ENCODE measurements at places on chromosomes 7 and 10.

- no peak for DNase-seq
Observed at GRCh38 chr7:150940431-150941102, 37.6 kb downstream of the KCNH2 start.

GRCh38 chr7:48887500-48887899 is 36.8 kb upstream of the CDC14C start:
- DNase-seq, result no peak

- DNase-seq, result no peak
Observed at GRCh38 chr7:33087356-33087755, 21.8 kb downstream of the RP9 start.

- peak; percentile 99 for DNase-seq
Observed at GRCh38 chr10:122879339-122880273, at the start of gene FAM24B. Gene FAM24B, minus strand, starts transcription at chr10:122879581. Its CDS starts 29,066 bp downstream, at chr10:122850515.

DNA sequence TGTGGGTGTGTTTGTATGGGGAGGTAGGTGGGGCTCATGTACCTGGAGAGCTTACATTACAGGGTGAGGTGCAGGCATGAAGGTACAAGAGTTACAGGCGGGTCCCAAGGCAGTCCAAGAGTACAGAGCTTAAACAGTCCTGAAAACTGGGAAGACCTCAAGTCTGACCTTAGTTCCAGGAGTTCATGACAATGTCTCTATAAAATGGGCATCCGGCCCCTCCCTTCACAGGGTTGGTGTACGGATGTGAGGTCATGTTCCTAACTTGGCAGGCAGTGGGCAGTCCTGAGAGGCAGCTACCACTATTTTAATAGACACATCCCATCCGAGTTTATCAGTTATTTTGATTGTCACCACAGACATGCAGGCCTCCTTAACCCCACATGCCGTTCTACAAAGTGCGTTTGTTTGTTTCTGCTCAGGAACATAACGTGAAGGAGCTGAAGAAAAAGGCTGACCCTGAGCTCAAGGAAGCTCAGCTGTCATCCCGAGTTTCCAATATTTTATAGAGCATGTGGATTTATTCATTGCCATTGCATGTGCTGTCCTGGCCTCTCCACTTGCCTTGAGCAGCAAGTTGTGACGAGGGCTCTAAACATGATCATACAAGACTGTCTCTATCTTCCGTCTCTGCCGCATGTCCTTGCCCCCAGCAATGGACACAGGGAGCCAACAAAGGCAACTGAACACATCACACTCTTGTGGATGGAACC is 647.5 kb upstream of the IGFBP3 start:
- DNase-seq, result no peak

DNA sequence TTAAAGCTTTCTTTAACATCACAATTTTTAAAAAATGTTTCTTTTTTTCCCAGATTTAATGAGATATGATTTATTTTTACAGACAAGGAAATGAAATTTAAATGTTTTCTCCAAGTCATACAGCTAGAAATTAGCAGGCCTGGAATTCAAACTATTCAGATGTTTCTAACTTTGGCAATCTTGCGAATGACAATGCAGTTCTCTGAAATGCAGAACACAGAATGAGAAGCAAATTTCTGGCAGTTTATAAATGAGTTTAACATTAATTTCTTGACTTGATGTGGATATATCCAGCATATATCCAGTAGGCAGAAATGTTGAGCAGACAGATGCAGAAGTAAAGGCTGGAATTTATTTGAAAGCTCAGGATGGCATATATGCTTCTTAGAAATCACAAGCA is 227.5 kb downstream of the THSD7A start:
- peak; percentile 37 for DNase-seq

DNA sequence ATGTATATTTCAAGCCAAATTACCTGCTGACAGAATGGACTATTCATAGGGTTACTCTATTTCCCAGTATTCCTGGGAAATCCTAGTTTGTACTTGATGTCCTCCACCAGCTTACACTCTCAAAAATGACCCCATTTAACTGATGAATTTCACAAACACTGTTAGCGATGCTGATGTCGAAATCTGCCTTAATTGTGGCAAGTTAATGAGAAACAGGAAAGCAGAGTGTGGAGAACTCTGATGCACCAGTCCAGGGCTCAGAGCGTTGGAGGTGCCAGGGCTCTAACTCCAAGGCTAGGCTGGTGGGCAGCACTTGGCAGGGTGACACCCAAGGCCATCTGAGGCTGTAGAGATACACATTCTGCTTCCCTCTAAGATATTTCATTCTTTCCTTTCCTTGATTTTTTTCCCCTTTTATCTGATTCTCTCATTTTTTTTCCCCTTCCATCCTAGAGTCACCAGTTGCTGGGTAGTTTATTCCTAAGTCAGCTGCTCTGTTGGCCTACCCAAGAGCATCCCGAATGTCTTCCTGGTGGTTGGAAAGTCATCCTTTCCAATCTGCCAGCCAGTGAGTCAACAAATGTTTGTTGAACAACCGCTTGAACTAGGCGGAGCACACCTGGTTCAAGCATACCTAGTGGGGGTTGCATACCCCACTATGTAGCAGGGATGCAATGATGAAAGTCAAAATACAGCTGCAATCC is 525.0 kb upstream of the NRP1 start:
- DNase-seq, result no peak

- DNase-seq, result peak; percentile 46
Observed at GRCh38 chr7:43537765-43538403, 45.0 kb upstream of the STK17A start.

DNA sequence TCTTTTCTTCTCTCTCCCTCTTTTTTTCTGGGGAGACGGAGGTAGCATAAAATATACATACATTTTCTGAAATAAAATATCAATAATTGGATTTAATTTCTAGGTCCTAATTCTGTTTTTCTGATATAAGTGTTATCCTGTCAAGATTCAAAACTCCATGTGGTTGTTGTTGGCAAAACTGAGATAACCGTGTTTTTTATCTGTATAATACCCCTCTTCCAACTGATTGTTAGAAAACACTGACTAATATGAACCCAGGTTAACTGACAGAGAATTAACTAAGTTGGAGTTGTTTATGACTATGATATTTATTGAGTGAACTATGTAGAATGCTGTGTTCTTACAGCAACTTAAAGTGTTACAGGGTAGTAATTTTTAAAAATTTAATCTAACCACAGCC is 236.5 kb upstream of the KAT6B start:
- no peak for DNase-seq

GRCh38 chr7:149284343-149284742 is 22.3 kb downstream of the ZNF783 start:
- DNase-seq, result no peak

DNA sequence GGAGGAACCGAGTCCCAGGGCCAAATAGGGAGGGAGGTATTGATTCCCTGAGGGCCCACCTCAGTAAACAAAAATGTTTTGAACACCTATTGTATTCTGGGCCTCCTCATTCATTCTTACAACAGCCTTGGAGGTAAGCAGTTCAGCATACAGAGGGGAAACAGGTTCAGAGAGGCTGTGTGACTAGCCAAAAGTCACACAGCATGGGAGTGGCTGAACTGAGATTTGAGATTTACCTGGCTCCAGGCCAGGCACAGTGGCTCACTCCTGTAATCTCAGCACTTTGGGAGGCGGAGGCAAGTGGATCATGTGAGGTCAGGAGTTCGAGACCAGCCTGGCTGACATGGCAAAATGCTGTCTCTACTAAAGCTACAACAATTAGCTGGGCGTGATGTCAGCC is 107.2 kb downstream of the TMEM130 start:
- no peak for DNase-seq

GRCh38 chr10:99912041-99912440 is 97.7 kb downstream of the DNMBP start:
- no peak for DNase-seq

DNA sequence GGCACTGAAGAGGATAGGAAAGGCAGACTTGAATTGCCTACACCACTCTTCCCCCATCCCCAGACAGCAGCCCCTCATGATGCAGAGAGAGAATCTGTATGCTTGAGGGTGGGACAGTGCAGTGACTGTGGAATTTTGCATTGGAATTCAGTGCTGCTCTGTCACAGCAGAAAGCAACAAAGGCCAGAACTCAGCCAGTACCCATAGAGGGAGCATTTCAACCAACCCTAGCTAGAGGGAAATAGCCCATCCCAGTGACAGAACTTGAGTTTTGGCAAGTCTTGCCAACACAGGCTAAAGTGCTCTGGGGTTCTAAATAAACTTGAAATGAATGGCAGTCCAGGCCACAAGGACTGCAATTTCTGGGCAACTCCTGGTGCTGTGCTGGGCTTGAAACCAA is 80.4 kb downstream of the TES start:
- DNase-seq, result no peak

- DNase-seq, result peak; percentile 27
Observed at GRCh38 chr10:31036209-31036608, 4.5 kb upstream of the ZNF438 start.

- peak; percentile 99 for DNase-seq
Observed at GRCh38 chr7:112462236-112462635, 12.0 kb downstream of the IFRD1 start.

DNA sequence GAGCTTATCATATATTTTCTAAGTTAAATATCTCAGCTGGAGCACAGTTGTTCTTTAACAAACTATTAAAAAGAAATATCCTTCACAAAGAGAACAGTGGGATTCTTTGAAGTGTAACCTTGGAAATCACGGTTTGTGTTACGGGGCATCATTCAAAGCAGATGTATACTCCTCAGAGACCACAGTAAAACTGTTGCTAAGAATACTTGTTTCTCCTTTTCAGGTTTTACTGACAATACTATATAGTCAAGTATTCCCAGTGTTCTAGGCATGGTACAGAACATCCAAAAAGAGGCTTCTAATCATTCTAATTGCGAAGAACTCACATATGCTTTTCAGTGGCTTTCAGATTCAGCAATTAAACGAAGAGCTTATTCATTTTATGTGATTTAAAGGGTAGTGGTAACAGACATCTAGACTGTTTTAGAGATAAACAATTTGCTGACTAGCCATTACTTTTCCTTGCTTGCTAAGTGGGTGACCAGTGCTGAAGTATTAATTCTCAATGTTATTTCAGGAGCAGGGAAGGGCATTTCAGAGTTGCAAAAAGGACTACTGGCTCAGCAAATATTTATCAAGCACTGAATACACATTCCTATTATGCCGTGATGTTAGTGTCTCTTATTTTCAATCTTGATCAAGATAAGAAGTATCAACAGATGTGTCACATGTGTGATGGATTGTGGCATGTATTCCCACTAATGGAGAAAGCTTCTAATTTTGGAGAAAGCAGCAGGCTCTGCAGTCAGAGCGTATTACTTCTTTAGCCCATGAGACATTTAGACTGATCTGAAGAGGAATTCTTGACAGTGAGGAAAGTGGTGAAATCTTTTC is 236.8 kb downstream of the RNLS start:
- DNase-seq, result no peak

GRCh38 chr10:86964847-86965190 is 3.5 kb upstream of the ADIRF start:
- DNase-seq, result no peak

DNA sequence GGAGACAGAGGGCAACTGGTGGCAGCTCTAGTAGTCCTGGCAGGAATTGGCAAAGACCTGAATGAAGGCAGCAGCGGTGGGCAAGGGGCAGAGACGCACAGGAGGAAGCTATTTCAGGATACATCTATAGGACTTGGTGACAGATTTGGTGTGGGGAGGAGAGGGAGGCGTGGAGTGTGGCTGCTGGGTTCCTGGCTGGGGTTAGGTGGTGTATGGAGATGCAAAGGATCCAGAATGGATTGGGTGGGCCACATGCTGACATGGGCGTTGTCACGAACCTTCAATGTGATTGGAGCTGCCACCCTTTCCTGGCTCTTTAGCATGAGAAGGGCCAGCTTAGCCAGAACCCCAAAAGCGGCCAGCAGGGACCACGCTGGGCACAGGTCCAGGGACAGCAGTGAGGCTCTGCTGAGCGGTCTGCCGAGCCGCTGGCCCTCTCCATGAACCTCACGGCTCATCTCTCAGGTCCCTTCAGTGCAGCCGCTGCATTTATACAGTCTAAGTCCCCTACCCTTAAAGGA is 10.2 kb upstream of the ADCY1 start:
- DNase-seq, result no peak

DNA sequence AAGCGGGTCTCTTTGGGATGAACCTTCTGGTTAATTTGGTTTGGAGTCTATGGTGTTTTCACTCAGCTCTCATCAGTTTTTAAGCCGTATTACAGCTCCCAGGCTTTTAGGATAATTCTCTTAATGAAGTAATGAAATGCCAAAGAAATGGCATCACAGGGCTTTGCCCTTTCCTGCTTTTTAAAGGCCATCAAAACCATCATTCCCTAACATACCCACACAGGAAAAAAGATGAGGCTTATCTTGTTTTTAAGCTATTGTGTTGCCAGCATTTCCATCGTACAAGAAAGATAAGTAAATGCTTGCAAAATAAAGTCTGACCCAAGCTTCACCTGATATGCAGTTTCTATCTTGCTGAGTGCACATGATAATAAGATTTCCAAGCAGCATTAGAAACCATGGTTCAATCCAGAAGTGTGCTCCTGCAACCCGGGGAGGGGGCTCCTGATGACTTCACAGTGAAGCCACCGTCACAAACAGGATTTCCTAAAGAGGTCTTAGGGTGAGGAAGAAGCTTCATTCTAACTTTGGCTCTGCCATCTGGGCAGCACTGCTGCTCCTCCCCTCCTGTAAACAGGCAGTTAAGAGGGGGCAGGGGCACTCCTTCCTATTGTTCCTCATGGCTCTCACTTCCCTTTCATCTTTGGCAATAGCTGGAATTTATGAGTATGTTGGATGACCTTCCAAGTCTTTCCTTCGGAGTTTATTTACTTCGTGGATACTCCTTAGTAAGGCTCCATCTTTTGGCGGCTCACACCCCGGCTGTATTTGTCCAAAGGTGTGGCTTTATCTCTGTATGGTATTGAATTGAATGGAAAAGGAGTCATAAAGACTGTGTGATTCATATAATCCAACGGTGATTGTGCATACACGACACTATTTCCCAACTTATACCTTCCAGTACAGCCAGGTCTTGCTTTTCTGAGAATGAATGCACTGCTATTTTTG is 55.2 kb upstream of the FAM133B start:
- peak; percentile 71 for DNase-seq

DNA sequence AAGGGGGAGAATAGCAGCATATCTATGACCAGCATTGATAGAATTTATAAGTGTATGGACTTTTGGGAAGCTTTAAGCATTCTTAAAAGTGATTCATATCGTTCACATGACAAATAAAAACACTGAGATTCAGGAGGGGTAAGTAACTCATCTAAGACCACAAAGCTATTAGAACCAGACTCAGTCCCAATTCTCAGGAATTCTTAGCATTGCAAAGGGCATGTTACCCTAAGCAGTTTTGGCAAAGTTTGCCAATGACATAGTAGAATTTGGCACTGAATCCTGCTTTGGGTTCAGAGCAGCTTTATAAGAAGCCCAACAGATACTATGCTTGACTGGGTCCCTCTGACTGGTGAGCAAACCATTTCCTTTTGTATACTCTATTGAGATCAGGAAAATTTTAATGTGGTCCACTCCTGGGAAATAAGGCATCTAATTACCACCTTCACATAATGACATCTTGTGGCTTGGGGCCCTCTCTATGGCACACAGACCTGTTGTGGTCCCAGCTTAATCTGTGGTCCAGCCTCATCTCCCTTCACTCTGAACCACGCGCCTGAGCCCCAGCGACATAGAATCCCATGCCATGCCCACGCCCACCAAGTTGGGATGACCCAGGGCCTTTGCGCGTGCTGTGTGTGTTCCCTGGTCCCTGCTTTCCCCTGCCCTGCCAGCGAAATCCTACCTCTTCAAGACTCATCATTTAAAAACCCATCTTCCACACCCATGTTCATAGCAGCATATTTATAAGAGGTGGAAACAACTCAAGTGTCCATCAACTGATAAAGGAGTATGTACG is 37.5 kb upstream of the DOCK1 start:
- DNase-seq, result peak; percentile 30

- DNase-seq, result no peak
Observed at GRCh38 chr7:72337390-72338167, 74.6 kb downstream of the CALN1 start.

- DNase-seq, result no peak
Observed at GRCh38 chr7:143877098-143877497, 24.9 kb downstream of the TCAF1 start.
